PC-9 (cell line): ENCODE measurements at places on chromosomes 2 and 18.

DNA sequence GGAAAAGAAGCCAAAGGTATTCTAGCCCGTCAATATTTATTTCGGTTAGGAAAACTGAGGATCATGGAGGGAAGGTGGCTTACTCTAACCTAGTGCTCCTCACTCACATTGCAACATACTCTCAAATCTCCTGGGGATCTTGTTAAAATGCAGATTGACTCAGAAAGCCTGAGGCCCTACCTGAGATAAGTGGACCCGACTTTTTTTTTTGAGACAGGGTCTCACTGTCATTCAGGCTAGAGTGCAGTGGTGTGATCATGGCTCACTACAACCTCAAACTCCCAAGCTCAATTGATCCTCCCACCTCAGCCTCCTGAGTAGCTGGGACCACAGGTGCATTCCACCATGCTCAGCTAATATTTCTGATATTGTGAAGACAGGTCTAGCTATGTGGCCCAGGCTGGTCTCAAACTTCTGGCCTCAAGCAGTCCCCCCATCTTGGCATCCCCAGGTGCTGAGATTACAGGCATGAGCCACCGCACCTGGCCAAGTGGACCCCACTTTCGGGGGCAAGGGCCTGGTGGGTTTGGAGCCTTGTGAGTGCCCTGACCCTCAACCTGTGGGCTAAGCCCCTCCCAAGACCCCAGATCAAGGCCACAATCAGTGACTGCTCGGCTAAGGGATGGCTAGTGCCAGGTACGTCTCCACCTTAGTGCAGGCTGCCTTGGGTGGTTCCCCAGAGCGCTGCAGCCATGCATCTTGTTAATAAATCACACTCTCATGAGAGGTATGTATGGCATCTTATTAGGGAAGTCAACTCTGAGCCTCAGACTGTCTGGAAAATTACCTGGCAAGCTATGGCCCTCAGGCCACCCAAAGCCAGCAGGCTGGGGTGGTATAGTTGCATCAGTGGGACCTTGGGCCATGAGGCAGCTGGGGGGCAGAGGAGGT, 1.1 kb upstream of the NEURL3 start:
- peak; percentile 95 for DNase-seq

- DNase-seq: no peak
These were observed 3.8 kb upstream of the LPIN2 start for GRCh38 chr18:3016585-3017297.

- no peak for DNase-seq
These were observed 220.7 kb downstream of the PHLPP1 start for GRCh38 chr18:62935994-62936393.

DNA sequence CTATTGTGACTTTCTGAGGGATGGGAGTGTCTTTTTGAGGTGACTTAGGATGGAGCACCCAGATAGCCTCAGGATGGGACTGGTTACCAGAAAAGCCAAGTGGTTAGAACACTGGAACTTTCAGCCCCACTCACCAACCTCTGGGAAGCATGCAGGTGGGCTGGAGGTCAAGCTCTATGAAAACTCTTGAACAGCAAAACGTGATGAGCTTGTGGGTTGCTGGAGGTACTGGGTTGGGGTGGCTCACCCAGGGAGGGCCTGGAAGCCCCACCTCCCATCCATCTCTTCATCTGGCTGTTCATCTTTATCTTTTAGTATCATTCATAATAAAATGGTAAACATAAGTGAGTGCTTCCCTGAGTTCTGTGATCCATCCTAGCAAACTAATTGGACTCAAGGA, 216.4 kb downstream of the SPP2 start:
- no peak for DNase-seq

DNA sequence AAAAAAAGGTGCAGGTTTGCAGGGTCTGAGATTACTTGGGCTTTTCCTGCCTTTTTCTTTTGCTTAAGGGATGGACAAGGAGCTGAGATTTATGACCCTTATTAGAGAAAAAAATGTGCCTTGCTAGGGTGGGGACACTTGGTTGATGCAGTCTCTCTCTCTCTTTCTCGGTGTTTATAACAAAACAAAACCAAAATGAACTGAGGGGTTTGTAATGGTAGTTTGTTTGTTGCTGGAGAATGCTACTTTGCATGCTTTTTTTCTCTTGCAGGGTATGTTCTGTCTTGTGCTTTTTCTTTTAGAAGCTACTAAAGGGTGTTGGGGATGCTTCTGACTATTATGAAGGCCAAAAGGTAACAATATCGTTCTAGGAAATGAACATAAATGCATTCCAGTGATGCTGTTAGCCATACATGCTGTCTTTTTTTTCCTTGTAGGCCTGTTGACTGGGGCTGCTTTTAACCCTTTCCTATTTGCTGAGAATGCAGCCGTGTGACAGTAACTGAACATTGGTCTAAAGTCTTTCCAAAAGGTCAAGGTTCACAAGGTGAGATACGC, 435 bp downstream of the ZNF532 start:
- DNase-seq: no peak

- no peak for DNase-seq
These were observed 314.8 kb downstream of the CDH2 start for GRCh38 chr18:27862041-27862682.

- DNase-seq: no peak
These were observed 304.8 kb downstream of the RND3 start for GRCh38 chr2:150182566-150183235.
